ENCODE measurements at places on chromosomes 1 and 21.
A peak's percentile ranks its signal among the peaks of the same experiment; 100 is the strongest.

GRCh38 chr1:111484391-111485026 lies 10.7 kb downstream of the C1orf162 start:
- DNase-seq: no peak

DNA sequence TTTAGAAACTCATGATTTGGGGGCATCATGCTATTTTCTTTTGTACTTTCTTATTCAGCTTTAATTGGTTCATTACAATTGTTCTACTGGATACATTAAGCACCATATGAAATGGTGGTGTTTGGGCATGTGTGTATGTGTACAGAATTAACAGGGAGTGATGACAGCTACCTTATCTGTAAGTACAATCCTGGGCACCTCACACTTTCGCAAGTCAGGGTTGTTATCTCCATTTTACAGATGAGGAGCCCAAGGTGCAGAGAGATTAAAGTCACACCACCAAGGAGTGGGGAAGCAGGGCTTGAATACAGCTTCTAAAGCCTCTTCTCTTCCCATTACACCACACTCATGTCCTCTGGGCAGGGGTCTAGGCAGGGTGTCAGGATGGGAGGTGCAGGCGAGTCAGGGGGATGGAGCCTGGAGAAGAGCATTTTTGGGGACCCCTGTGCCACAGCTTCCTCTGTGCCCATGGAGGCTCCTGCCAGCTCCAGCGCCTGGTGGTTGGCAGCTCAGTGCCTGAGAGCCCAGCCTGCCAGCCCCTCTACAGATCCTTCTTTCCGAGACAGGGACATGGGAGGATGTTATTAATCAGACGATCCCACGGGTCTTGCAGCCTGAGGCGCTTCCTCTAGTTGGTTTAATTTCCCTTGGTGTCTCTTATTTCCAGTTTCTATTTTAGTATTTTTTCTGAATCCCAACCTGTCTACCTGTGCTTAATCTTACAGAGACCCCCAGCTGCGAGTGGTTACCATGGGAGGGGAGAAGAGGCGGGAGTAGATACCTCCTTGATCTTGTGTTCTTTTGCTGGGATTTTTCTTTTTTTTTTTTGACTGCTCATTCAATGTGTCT lies 126.2 kb upstream of the CD34 start:
- no peak for DNase-seq

DNA sequence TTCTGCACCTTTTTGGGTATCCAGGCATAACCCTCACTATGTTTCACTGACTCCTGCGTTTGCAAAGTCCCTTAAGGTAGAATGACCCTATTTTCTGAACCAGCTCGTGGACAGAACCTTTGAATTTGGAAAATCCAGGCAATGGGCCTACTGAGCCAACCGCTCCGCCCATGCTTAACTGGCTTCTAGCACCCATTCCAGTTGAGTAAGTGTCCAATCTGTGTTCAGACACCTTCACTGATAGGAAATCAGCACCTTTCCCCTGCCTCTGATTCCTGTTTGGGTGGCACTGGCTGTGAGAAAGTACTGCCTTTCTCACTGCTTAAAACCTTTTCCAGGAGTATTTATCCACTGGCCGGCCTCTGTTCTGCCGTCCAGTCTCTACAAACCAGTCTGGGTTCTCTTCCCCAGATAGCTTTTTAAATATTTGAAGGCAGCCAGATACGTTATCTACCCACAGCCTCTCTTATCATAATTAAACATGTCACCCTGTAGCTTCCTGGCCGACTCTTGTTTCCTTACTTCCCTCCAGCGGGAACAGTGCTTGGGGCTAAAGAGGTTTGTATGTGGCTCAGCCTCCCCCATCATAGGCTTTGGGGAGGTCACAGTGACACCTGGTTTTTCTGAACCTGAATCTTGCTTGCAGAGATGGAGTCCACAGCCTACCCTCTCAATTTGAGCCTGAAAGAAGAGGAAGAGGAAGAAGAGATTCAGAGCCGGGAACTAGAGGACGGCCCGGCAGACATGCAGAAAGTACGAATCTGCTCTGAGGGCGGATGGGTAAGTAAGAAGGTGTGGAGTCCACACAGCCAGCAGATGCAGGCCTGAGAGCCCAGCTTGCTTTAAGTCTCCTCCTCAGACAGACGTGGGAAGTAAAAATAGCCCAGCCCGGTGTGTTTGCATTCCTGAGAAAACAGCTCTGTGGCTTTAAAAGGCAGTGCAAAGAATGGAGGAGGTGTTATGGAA lies 1.3 kb downstream of the POGK start:
- DNase-seq: no peak

GRCh38 chr1:222919478-222919865 lies 104.6 kb downstream of the DISP1 start:
- no peak for DNase-seq

DNA sequence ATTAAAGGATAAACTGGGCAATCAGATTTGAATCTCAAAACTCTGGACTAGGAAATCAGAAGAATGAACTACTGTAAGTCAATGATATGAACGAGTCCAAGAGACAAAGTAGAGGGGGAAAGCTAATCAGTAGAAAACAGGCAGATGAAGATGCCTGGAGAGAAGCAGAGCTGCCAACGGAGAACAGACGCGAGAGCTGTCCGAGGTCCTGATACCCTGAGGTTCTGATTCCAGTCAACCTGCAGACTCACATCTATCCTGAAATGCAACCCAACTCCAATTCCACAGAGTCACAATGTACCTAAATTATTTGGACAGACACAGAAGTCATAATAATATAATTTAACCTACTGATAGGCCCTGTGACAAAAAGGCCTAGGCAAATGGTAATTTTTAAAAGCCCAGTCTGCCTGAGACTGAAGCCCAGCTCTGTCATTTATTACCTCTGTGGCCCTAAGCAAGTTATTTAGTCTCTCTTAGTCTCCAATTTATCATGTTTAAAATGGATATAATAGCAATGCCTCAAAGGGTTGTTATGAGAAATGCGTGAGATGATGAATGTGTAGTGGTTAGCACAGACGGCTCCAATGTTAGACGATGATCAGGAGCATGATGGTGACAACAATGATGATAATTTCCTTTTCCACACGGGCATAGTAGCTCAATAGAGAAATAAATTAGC lies 33.4 kb downstream of the RGS7 start:
- DNase-seq: peak; percentile 56

- DNase-seq: peak; percentile 50
Observed at GRCh38 chr1:246566813-246567645, 773 bp downstream of the CNST start.

- DNase-seq: peak; percentile 80
Observed at GRCh38 chr1:47738560-47739182, 258.5 kb downstream of the TRABD2B start.

DNA sequence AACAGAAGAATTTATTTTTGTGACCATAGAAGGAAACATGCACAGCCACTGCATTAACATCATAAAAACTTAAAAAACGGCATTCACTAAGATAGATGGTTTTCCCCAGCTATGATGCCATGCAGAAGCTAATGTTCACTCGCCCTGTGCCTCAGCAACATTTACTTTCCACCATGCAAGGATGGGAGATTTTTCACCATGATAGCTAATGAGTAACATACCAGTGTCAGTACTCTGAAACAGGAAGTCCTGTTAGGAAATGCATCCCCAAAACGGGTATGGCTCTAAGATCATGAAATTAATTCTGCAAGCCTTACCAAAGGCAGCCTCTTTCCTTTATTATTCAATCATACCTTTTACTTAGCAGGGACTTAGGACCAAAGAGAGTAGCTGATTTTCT lies 17.5 kb upstream of the VAMP3 start:
- no peak for DNase-seq

GRCh38 chr1:187878883-187879282 lies 1050.1 kb downstream of the PLA2G4A start:
- DNase-seq: no peak

- no peak for DNase-seq
Observed at GRCh38 chr21:22552390-22552789, 1554.2 kb downstream of the NCAM2 start.

- DNase-seq: no peak
Observed at GRCh38 chr1:1899266-1899966, 8.5 kb upstream of the GNB1 start.

- no peak for DNase-seq
Observed at GRCh38 chr1:198196630-198197029, 39.8 kb downstream of the NEK7 start.

- peak; percentile 67 for DNase-seq
Observed at GRCh38 chr1:181151378-181152326, 63.2 kb downstream of the IER5 start.

DNA sequence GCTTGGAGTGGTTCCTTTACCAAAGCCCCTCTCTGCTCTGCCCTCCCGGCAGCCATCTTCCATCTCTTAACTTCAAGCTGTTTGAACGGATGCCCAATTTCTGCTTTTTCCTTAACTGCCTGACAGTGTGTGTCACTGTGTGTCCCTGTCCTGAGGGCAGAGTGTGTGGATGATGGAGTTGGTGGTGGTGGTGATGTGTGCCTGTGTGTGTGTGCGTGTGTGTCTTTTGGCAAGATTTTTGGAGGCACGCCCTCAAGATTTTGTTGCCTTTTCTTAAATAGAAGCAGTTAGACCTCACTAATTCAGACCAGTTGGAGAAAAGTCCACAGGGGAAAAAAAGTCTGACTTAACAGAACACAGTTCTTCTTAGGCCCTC lies 30.3 kb downstream of the SERTAD4 start:
- peak; percentile 54 for DNase-seq

All from AG20443 (cell line).